ENCODE measurements at places on chromosomes 1 and 21. TPM values are rescaled to one million over a fixed set of nuclear protein-coding genes. Genes with fewer than 3 reads are reported as not detected.

The TNFRSF9 gene
- total RNA-seq = not detected

The CELA2B gene
- not detected for total RNA-seq

The RHEX gene
- not detected for total RNA-seq

- no peaks in the 10 kb centered on the region for H3K36me3 ChIP-seq
- H3K27me3 ChIP-seq = no peaks in the 10 kb centered on the region
- no peak overlapping the region for H3K27ac ChIP-seq
- DNase-seq = no peak
- no peaks in the 10 kb centered on the region for H3K4me1 ChIP-seq
Measured at GRCh38 chr21:25485914-25486313, 121.4 kb downstream of the MRPL39 start.

The HORMAD1 gene
- total RNA-seq = not detected

All from sigmoid colon (tissue), 7 donors.